ENCODE measurements at places on chromosomes 12 and 14.
A peak's percentile ranks its signal among the peaks of the same experiment; 100 is the strongest.

DNA sequence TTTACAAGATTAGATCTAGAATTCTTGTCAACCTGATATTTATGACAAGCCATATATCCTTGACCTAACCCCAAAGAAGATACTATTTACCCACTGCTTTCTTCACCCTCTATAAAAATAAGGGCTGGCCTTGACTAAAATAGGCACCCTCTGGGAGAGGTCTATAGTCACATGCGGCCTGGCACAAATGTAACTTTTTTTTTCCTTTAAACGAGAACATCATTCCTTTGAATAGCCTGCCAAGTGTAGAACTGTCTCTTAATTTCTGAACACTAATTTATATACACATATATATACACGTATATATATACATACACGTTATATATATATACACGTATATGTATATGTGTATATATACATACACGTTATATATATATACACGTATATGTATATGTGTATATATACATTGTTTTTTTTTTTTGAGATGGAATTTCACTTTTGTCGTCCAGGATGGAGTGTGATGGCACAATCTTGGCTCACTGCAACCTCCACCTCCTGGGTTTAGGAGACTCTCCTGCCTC, 18.6 kb downstream of the PPTC7 start:
- no peak for DNase-seq

DNA sequence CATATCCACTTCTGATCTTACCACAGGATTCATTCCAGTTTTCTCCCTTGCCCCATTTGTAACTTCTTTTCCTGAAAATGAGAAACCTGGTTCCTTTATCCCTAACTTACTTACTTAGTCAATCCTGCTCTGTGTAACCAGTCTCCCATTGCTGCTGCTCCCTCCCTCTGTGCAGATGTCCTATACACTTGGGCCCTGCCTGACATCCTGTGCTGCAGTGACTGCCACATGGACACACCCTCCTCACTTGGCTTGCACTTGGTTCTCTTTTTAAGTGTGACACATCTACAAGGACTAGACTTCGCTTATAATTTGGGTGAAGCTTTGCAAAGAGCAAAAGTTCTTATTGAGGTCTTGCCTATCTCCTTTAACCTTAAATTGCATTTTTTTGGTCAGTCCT, 51.4 kb downstream of the FGD4 start:
- no peak for DNase-seq

GRCh38 chr12:41966001-41966400, 178.7 kb downstream of the GXYLT1 start:
- no peak for DNase-seq

DNA sequence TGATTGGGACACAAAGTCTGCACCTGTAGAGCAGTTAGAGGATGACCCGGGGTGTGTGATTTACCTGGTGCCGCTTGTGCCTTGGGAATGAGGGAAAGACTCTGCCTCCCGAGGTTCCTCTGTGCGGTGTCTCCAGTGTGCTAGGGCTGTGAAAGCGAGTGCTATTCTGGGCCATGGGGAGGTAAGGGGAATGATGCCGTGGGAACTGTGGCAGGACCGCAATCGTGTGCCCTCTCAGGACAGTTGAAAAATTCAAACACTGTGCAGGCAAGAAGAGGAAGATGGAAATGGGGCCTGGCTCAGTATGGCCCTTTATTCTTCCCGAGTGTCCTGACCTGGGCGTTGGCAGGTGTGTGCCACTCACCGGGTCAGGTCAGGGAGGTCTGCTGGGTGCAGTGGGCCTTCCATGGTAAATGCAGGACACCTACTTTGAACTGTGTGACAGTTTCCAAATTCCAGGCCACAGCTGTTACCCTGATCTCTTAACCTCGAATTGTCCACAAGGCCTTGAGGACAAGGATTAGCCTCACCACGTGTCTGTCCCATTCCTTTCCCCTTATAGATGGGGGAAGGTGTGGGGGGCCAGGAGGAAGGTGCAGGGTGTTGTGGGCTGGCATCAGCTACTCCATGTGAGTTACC, 1.4 kb downstream of the SIVA1 start:
- DNase-seq = no peak

- DNase-seq = peak; percentile 64
Measured at GRCh38 chr14:103071544-103072251, 12.3 kb upstream of the LBHD2 start.

GRCh38 chr14:45198551-45198950, 54.5 kb downstream of the MIS18BP1 start:
- DNase-seq = no peak

GRCh38 chr12:31783996-31784645, 55.3 kb upstream of the AMN1 start:
- no peak for DNase-seq

- no peak for DNase-seq
Measured at GRCh38 chr12:80979816-80980215, 42.1 kb upstream of the LIN7A start.

GRCh38 chr14:64501411-64502171, 2.0 kb downstream of the ZBTB25 start:
- DNase-seq = peak; percentile 69

GRCh38 chr14:61549425-61549824, 145.9 kb upstream of the HIF1A start:
- DNase-seq = no peak

- no peak for DNase-seq
Measured at GRCh38 chr12:131051155-131051473, 97.4 kb downstream of the ADGRD1 start.

DNA sequence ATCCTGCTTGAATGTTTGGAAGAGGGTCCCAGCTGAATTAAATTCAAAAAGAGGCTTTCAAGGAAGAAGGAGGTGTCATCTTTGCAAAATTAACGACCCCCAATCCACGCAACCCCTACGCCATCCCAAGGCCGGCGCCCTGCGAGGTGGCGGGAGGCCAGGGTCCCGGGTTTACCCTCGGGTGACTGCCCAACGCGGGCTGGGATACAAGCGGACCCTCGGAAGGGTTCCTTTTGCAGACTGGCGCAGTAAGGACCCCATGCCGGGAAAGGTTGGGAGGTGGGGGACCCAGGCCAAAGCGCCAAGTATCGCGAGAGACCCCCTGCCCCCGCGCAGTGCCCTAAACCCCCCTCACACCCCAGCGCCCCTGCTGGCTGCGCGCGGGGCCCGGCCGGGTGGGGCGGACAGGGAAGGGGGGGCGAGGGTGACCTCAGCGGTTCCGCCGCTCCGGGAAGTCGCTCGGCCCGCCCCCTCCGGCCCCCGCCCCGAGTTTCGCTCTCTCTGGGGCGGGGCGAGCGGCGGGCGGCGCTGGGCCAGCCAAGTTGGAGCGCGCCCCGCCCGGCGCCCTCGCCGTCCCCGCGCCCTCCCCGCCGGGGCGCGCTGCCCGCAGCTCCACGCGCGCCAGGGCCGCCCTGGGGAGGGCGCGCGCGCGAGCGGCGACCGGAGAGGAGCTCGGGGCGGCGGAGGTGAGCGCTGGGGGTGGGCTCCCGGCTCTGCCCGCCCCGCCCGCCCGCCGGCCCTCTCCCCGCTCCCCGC, 708 bp upstream of the ZBTB42 start:
- DNase-seq = peak; percentile 8

DNA sequence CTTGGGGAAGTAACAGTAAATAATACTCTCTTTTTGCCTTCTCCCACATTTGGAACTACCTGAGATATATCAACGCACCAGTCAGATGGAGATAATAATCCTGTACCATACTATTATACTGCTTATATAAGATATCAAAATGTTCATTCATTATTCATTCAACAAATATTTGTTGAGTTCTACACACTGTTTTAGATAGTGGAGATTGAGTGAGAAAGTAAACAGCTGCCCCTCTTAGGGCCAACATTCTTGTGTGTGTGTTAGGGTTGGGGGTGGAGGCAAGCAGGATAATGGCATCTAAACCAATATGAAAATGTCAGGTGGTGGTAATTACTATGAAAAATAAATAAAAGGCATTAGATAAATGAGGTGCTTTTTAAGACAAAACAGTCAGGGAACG, 14.0 kb downstream of the MIS18BP1 start:
- no peak for DNase-seq

DNA sequence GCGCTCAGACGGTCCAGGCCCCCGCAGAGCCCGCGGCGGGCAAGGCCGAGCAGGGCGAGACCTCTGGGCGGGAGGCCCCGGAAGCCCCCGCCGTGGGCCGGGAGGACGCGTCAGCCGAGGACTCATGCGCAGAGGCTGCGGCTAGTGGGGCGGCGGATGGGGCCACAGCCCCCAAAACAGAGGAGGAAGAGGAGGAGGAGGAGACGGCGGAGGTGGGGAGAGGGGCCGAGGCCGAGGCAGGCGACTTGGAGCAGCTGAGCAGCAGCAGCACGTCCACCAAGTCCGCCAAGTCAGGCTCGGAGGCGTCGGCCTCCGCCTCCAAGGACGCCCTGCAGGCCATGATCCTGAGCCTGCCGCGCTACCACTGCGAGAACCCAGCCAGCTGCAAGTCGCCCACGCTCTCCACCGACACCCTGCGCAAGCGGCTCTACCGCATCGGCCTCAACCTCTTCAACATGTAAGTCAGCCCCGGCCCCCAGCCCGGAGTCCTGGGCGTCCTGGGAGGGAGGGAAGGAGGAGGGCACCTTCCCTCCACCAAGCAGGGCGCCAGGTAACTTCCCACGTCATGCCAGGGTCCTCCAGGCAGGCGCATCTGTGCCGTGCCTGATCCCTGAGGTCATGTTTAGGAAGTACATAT, 72.4 kb downstream of the IQSEC3 start:
- no peak for DNase-seq

GRCh38 chr14:101004954-101005353, 101.4 kb upstream of the RTL1 start:
- no peak for DNase-seq

DNA sequence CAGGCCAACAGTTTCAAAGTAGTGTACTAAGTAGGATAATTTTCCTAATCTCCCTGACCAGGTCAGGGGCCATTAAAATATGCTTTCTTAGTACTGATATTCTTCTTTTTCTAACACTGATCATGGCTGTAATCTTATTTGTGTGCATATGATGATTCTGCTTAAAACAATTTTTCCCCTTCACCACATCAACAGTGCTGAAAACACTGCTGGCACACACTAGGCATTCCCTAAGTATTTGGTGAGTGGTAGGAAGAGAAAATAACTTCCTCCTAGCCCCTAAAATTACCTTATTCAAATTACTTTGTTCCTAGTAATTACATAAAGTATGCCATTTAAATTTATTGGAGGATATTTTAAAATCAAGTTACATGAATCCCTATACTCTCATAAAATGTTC, 49.9 kb upstream of the BBS10 start:
- no peak for DNase-seq

GRCh38 chr12:120194226-120194533, 335 bp downstream of the GCN1 start:
- no peak for DNase-seq

GRCh38 chr12:13039328-13039956, 4.7 kb upstream of the FAM234B start:
- DNase-seq = no peak

GRCh38 chr14:59292921-59293534, 104.6 kb downstream of the DAAM1 start:
- DNase-seq = no peak

DNA sequence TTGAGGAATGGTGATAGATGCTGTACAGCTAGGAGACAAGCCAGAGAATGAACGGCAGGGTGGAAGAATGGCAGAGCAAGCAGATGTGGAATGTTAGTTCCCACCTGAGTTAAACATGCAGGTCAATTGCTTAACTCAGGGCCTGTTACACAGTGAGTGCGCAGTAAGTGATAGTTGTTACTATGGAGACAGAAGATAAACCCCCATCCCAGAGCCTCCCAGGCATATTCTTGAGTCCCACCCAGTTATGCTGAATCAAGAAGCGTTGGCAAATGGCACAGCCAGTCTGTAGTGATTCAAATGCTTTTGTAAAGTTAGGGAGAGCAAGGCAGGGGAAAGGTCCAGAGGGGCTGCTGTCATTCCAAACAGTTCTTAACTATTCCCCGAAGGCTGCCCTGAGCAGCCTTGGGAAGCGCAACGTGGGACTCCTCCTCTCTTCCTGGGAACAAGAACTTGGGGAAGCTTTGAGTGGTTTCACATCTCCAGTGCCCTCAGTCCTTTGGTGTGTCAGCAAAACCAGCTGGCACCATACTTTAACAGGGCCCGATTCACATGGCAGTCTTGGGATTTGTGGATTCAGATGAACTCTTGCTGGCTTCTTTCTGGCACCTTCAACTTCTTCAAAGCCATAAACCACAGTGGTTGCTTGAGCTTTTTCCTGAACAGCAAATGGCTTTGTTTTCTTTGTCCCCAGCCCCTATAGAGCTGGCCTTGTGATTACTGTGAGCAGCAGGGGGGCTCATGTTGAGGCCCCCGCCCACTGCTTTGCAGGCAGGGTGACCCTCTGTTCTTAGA, 66.4 kb downstream of the PPM1A start:
- DNase-seq = no peak

- DNase-seq = no peak
Measured at GRCh38 chr12:108016022-108016564, 113.0 kb upstream of the WSCD2 start.

GRCh38 chr14:24271834-24272263, 452 bp upstream of the RABGGTA start:
- DNase-seq = no peak

All from RCC 7860 (cell line).